ENCODE measurements at places on chromosomes 16 and 17. TPM values are rescaled to one million over a fixed set of nuclear protein-coding genes. Genes with fewer than 3 reads are reported as not detected.

Gene SRR
- 13.5 TPM for total RNA-seq

Gene CDRT15
- not detected for total RNA-seq

Gene PTGES3L
- total RNA-seq, result 1.5 TPM

Gene WNT3
- total RNA-seq, result 1.5 TPM

Gene KRT33A
- total RNA-seq, result 1.5 TPM

Gene NPIPB8
- total RNA-seq, result not detected

GRCh38 chr17:63929860-63930766 is 2.0 kb downstream of the CD79B start:
- no peaks in the 10 kb centered on the region for H3K27me3 ChIP-seq
- no peaks in the 10 kb centered on the region for H3K36me3 ChIP-seq
- DNase-seq, result no peak
- no peak overlapping the region for H3K4me3 ChIP-seq
- H3K27ac ChIP-seq, result peak overlapping the region; percentile 63
- H3K4me1 ChIP-seq, result peaks cover 22% of the 10 kb centered on the region

GRCh38 chr17:73293031-73293430 is 18.8 kb downstream of the CDC42EP4 start:
- peaks cover 5% of the 10 kb centered on the region for H3K36me3 ChIP-seq
- H3K27ac ChIP-seq, result peak overlapping the region; percentile 93
- H3K4me1 ChIP-seq, result peaks cover 85% of the 10 kb centered on the region

- no peaks in the 10 kb centered on the region for H3K27me3 ChIP-seq
- H3K27ac ChIP-seq, result no peak overlapping the region
- no peak overlapping the region for H3K4me3 ChIP-seq
- no peaks in the 10 kb centered on the region for H3K4me1 ChIP-seq
These were observed 183.1 kb upstream of the PSMD7 start for GRCh38 chr16:74113545-74113944.

DNA sequence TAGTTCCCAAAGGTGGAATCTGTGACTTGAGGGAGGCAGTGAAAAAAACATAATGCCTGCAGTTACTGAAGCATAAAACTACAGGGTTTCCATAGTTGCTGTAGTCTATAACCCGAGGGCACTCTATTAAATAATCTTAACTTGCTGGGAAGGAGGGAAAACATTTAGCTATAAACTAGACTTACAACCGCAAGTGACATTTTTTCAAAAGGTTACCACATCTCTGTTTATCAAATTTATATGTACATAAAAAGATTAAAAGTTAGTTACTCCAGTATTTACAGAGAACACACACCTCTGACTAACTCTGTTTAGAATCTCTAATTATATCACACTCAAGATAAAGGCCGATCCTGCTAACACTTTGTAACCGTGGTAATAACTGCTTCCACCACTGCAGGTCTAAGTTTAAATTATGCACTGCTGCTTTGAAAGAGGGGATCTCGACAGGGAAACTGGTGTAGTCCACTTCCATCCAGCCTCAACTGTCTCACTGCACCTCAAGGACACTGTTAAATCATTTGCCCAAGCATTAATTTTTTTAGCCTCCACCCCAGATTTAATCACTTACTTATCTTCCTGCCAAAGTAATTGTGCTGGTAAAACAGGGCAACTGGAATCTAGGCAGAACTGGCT is 14.6 kb downstream of the KCNJ16 start:
- H3K36me3 ChIP-seq, result no peaks in the 10 kb centered on the region
- DNase-seq, result no peak
- H3K4me3 ChIP-seq, result no peak overlapping the region
- H3K4me1 ChIP-seq, result peaks cover 13% of the 10 kb centered on the region
- H3K27me3 ChIP-seq, result no peaks in the 10 kb centered on the region

- H3K27me3 ChIP-seq, result no peaks in the 10 kb centered on the region
- peak overlapping the region; percentile 80 for H3K27ac ChIP-seq
These were observed 10.4 kb downstream of the TAF1C start for GRCh38 chr16:84176192-84177053.

DNA sequence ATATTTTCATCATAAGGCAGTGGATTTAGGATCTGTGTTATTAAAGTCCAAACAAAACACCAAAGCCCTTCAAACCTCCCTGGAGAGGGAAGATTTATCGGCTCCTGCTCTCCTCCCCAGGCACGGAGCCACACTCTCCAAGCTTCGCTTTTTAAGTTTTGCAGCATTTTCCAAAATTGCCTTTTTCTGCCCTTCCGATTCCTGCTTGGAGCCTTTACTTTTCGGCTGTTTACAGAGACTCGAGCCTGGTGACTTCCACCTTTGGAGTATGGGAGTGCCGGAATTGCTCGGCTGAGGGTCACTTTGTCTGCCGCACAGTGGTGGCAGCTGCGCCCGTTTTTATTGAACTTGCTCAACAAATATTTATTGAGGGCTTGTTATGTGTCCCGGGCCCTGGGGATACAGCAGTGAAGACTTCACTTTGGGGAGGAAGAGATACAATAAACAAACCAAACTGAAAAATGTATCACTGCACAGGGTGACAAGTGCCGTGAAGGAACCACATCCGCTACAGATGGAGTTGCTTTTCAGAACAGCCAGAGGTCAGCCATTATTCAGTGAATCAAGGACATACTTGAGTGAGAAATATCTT is 185.5 kb downstream of the NTN1 start:
- peaks cover 23% of the 10 kb centered on the region for H3K4me1 ChIP-seq
- peak overlapping the region; percentile 34 for H3K27ac ChIP-seq
- H3K27me3 ChIP-seq, result no peaks in the 10 kb centered on the region

DNA sequence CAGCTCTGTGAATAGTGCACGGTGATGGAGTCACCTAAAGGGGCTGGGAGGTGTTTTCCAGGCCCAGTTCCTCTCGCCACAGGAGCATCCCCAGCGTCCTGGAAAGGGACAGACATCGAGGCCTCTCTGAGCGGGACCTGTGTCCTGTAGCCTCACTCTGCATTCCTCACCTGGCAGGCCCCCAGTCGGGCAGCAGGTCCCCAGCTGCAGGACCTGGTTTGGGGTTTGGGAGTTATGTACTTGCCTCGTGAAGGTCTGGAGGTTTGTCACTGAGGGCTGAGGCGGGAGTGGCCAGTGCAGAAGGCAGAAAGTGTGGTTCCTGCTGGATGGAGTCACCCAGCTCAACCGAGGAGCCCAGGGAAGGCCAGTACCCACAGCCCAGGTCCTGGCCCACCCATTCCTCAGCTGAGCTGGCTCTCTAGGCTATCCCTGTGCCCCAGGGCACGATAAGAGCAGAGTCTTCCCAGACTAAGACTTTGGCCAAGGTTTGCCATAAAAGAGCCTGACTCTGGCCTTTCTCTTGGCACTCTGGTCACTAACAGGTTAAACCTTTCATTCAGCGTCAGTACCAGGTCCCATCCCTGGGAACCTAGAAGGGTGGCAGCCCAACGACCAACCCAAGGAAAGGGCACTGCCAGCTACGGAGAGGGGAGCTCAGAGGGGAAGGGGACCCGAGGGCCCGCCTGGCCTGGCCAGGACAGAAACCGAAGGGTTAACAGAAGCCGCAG is 24.4 kb downstream of the TBX4 start:
- H3K4me3 ChIP-seq, result no peak overlapping the region
- H3K27me3 ChIP-seq, result no peaks in the 10 kb centered on the region
- no peaks in the 10 kb centered on the region for H3K36me3 ChIP-seq
- H3K4me1 ChIP-seq, result peaks cover 7% of the 10 kb centered on the region
- no peak overlapping the region for H3K27ac ChIP-seq
